ENCODE measurements at places on chromosomes 2 and 18. TPM values are rescaled to one million over a fixed set of nuclear protein-coding genes. Genes with fewer than 3 reads are reported as not detected.
A peak's percentile ranks its signal among the peaks of the same experiment; 100 is the strongest.

DNA sequence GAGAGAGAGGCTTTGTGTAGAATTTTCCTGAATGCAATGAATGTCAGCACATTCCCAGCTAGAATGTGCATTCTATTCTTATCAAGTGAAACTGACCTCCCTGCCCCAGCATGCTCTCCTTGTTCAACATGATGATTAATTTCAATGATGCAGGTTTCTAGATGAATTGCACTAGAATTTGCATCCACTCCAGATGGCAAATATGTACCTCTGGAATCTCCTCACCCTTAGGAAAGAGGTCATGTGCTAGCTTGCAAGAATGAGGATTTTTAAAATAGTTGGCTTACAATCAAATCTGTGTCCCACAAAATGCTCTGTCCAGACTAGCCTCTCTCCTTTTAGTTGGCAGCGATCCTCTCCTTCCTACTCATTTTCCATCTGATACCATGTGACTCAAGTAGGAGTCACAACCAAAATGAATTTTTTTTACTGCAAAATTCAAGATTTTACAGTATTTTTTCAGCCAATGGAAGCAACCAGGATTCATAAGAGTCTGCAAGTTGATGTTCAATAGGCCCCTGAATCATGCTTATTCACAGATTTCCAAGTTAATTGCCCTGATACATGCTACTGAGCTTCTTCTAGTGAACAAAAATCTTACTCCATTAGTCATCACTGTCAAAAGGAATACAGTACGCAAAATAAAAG is 21.0 kb upstream of the STAT4 start:
- H3K4me1 ChIP-seq, result peaks cover 1% of the 10 kb centered on the region
- peak; percentile 76 for DNase-seq
- H3K27me3 ChIP-seq, result no peaks in the 10 kb centered on the region
- H3K4me3 ChIP-seq, result no peak overlapping the region
- H3K36me3 ChIP-seq, result no peaks in the 10 kb centered on the region
- no peak overlapping the region for H3K27ac ChIP-seq

- no peak overlapping the region for H3K4me3 ChIP-seq
- no peaks in the 10 kb centered on the region for H3K27me3 ChIP-seq
- H3K4me1 ChIP-seq, result peaks cover 21% of the 10 kb centered on the region
- peak overlapping the region; percentile 28 for H3K27ac ChIP-seq
These were observed 4.4 kb upstream of the SEMA4C start for GRCh38 chr2:96874198-96874831.

- H3K4me3 ChIP-seq, result no peak overlapping the region
- no peaks in the 10 kb centered on the region for H3K36me3 ChIP-seq
- DNase-seq, result no peak
- no peak overlapping the region for H3K27ac ChIP-seq
- no peaks in the 10 kb centered on the region for H3K27me3 ChIP-seq
- H3K4me1 ChIP-seq, result no peaks in the 10 kb centered on the region
These were observed 1323.5 kb upstream of the TMEFF2 start for GRCh38 chr2:193518041-193518817.

GRCh38 chr2:183025993-183026392 is 12.3 kb downstream of the NCKAP1 start:
- no peaks in the 10 kb centered on the region for H3K36me3 ChIP-seq
- H3K27me3 ChIP-seq, result no peaks in the 10 kb centered on the region
- peaks cover 2% of the 10 kb centered on the region for H3K4me1 ChIP-seq
- DNase-seq, result no peak
- H3K27ac ChIP-seq, result no peak overlapping the region
- H3K4me3 ChIP-seq, result no peak overlapping the region

- H3K36me3 ChIP-seq, result no peaks in the 10 kb centered on the region
- H3K4me1 ChIP-seq, result no peaks in the 10 kb centered on the region
- H3K27ac ChIP-seq, result no peak overlapping the region
- H3K4me3 ChIP-seq, result no peak overlapping the region
- DNase-seq, result no peak
These were observed 532 bp upstream of the COL3A1 start for GRCh38 chr2:188973641-188974040.

DNA sequence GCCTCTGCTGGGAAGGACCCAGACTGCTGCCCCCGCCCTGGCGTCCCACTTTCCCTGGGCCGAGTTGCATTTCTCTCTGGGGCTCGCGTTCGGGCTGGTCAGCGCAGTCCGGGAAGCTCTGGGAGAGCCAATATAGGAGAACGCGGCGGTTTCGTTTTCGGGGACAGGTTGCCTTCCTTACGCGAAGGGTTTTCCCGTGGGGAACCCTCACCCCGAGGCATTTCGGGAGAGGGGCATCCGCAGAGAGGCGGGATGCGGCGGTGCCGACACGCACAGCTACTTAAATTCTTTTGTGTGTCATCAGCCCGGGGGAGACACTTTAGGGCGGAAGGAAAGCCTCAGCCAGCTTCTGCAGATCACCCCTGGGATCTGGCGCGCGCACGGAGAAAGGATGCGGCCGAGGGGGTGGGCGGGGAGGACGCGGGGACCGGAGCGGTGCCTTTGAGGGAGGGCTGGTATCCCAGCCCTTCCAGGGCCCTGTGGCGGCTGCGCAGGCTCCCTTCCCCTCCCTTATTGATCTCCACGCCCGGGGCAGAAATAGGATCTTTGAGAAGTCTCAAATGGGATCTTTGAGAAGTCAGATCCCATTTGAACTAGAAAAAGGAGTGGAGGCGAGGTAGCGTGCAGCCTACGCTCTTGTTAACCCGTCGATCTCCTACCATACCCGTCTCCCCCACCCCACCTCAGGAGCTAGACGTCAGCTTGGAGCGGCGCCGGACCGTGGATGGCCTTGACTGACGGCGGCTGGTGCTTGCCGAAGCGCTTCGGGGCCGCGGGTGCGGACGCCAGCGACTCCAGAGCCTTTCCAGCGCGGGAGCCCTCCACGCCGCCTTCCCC is 1.2 kb downstream of the GATA6 start:
- no peaks in the 10 kb centered on the region for H3K36me3 ChIP-seq
- DNase-seq, result peak; percentile 72
- peaks cover 47% of the 10 kb centered on the region for H3K4me1 ChIP-seq
- peak overlapping the region; percentile 79 for H3K4me3 ChIP-seq

GRCh38 chr2:55048508-55049042 is 1.7 kb downstream of the RTN4 start:
- no peaks in the 10 kb centered on the region for H3K27me3 ChIP-seq
- peaks cover 1% of the 10 kb centered on the region for H3K36me3 ChIP-seq
- H3K27ac ChIP-seq, result peak overlapping the region; percentile 76
- DNase-seq, result peak; percentile 76
- H3K4me3 ChIP-seq, result peak overlapping the region; percentile 92
- peaks cover 18% of the 10 kb centered on the region for H3K4me1 ChIP-seq

- no peaks in the 10 kb centered on the region for H3K27me3 ChIP-seq
- H3K4me3 ChIP-seq, result no peak overlapping the region
- H3K27ac ChIP-seq, result no peak overlapping the region
- no peaks in the 10 kb centered on the region for H3K36me3 ChIP-seq
- no peaks in the 10 kb centered on the region for H3K4me1 ChIP-seq
These were observed 76.7 kb downstream of the RND3 start for GRCh38 chr2:150410809-150411208.

GRCh38 chr18:59681051-59681450 is 16.2 kb downstream of the CCBE1 start:
- no peak overlapping the region for H3K27ac ChIP-seq
- H3K27me3 ChIP-seq, result no peaks in the 10 kb centered on the region
- no peaks in the 10 kb centered on the region for H3K36me3 ChIP-seq
- no peak for DNase-seq

- no peaks in the 10 kb centered on the region for H3K4me1 ChIP-seq
- DNase-seq, result no peak
- no peaks in the 10 kb centered on the region for H3K27me3 ChIP-seq
- no peak overlapping the region for H3K4me3 ChIP-seq
- no peak overlapping the region for H3K27ac ChIP-seq
These were observed 60.1 kb upstream of the LRRTM1 start for GRCh38 chr2:80364524-80365212.

GRCh38 chr18:62242955-62243354 is 55.9 kb downstream of the RELCH start:
- DNase-seq, result no peak
- no peaks in the 10 kb centered on the region for H3K27me3 ChIP-seq
- peaks cover 5% of the 10 kb centered on the region for H3K36me3 ChIP-seq
- no peaks in the 10 kb centered on the region for H3K4me1 ChIP-seq

DNA sequence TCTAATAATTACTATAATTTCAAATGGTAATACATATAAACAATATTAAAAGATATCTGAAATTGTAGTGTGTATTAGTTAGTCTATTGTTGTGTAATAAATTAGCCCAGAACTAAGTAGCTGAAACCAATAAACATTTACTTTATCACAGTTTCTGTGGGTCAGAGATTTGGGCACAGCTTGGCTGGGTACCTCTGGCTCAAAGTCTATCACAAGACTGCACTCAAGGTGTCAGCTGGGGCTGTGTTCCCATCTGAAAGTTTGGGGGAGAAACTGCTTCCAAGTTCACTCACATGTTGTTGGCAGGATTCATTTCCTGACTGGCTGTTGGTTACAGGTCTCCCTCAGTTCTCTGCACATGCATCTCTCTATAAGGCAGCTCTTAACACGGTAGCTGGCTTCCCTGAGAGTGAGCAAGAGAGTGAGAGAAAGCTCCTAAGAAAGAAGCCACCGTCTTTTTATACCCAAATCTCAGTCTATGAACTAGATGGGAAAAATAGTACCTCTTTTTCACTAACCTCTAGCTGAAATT is 25.6 kb upstream of the WIPF1 start:
- H3K27me3 ChIP-seq, result no peaks in the 10 kb centered on the region
- no peaks in the 10 kb centered on the region for H3K4me1 ChIP-seq
- no peak for DNase-seq
- no peak overlapping the region for H3K4me3 ChIP-seq
- no peak overlapping the region for H3K27ac ChIP-seq
- no peaks in the 10 kb centered on the region for H3K36me3 ChIP-seq

- no peaks in the 10 kb centered on the region for H3K27me3 ChIP-seq
- no peak overlapping the region for H3K27ac ChIP-seq
- no peak overlapping the region for H3K4me3 ChIP-seq
- H3K4me1 ChIP-seq, result peaks cover 17% of the 10 kb centered on the region
- DNase-seq, result no peak
- no peaks in the 10 kb centered on the region for H3K36me3 ChIP-seq
These were observed 549.0 kb upstream of the ID2 start for GRCh38 chr2:8132879-8133278.

GRCh38 chr18:3914109-3914508 is 464.1 kb downstream of the TGIF1 start:
- peaks cover 1% of the 10 kb centered on the region for H3K4me1 ChIP-seq
- H3K27ac ChIP-seq, result no peak overlapping the region
- H3K36me3 ChIP-seq, result no peaks in the 10 kb centered on the region
- no peak overlapping the region for H3K4me3 ChIP-seq

DNA sequence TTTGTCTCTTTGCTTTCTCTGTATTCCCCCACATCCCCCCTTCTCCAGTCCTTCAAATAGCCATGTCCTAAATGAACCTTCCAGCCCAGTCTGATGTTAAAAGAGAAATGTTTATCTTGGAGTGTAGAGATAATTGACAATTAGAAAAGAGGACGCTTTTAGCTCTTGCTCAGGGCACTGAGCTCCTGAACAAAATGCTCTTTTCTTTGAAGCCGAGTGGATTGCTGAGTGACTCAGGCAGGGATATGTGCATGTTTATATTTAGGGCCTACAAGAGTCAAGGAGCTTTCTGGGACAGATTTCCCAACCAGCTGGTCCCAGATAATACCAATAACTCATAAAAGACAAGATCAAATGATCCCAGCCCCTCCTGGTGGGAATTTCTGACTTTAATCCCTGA is 88.0 kb upstream of the SETBP1 start:
- no peak overlapping the region for H3K4me3 ChIP-seq
- H3K27me3 ChIP-seq, result no peaks in the 10 kb centered on the region
- no peaks in the 10 kb centered on the region for H3K36me3 ChIP-seq
- DNase-seq, result no peak
- H3K4me1 ChIP-seq, result peaks cover 7% of the 10 kb centered on the region

DNA sequence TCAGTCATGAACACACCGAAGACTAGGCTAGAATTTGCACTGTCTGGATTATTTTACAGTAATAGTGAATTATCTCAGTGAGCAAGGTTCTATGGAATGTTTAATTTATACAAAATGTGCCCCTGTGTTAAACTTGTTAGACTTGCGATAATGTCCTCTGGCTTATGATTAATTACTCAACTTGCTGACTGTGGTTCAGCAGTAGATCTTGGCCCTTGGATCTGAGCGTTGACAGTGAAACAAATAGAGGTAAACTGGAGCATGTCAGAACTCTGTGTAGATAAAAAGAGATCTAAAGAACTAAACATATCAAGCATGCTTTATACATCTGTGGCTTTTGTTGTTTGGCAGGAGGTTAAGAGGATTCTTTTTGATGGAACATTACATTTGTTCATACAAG is 407.6 kb downstream of the DSEL start:
- H3K27ac ChIP-seq, result no peak overlapping the region
- H3K4me1 ChIP-seq, result no peaks in the 10 kb centered on the region
- H3K36me3 ChIP-seq, result no peaks in the 10 kb centered on the region
- DNase-seq, result no peak
- H3K27me3 ChIP-seq, result no peaks in the 10 kb centered on the region

- no peak overlapping the region for H3K27ac ChIP-seq
- no peak for DNase-seq
- H3K27me3 ChIP-seq, result no peaks in the 10 kb centered on the region
- no peak overlapping the region for H3K4me3 ChIP-seq
- no peaks in the 10 kb centered on the region for H3K4me1 ChIP-seq
These were observed 137.5 kb upstream of the CHAC2 start for GRCh38 chr2:53630026-53630606.

DNA sequence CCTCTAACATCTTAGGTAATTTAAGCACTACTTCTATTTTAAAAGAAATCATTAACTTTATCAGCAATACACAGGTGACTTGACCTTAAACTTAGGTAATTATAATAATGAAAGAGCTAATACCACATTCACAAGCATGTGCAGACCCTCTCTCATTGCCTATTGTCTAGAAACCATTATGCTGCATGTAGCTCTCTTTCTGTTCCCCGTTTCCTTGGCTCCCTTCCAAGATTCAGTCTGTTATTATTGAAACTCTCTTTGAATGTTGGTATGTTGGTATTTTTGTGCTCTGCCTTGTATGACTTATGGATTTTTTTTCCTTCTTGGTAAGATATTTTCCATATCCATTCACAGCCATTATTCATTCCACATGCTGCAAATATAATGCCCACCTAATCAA is 201.2 kb downstream of the CDCA7 start:
- H3K27ac ChIP-seq, result no peak overlapping the region
- DNase-seq, result no peak
- H3K36me3 ChIP-seq, result no peaks in the 10 kb centered on the region
- H3K27me3 ChIP-seq, result no peaks in the 10 kb centered on the region

DNA sequence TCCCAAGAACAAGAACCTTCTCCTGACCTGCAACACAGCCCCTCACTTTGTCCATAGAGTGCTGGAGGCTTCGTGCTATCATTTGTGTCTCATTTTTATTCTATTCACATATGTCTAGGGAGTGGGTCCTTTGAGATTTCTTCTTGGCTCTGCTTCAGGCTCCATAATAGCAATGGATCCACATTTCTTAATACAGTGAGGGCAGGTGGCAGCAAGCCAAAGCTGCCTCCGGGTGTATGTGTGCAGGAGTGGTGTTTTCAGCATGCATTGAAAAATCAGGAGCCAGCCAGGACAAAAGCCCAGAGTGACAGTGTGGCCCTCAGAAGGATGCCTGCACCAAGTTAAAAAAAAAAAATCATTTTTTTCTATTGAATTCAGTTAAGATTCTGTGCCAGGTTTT is 115.1 kb upstream of the PELI1 start:
- no peaks in the 10 kb centered on the region for H3K27me3 ChIP-seq
- no peaks in the 10 kb centered on the region for H3K36me3 ChIP-seq
- DNase-seq, result peak; percentile 80
- H3K27ac ChIP-seq, result no peak overlapping the region
- peaks cover 26% of the 10 kb centered on the region for H3K4me1 ChIP-seq

The NOSTRIN gene
- 29.2 TPM for total RNA-seq

The RNF125 gene
- total RNA-seq, result 4.8 TPM

The FLACC1 gene
- total RNA-seq, result 8.0 TPM

The AOX1 gene
- total RNA-seq, result 48.5 TPM

The TMEM17 gene
- 3.2 TPM for total RNA-seq

The ZNF236 gene
- total RNA-seq, result 23.1 TPM

The DLX1 gene
- total RNA-seq, result not detected

The SESTD1 gene
- 96.4 TPM for total RNA-seq

The CPO gene
- 0.20 TPM for total RNA-seq
